ENCODE measurements at places on chromosomes 2 and 18.

- DNase-seq = no peak
These were observed 46.5 kb upstream of the NFU1 start for GRCh38 chr2:69483696-69484095.

- DNase-seq = peak; percentile 84
These were observed at the start of gene ARHGAP15 for GRCh38 chr2:143128681-143129580. TSS of gene ARHGAP15 (plus strand) at chr2:143129419.

GRCh38 chr2:175002547-175003274 is 2.5 kb downstream of the CHN1 start:
- DNase-seq = no peak

DNA sequence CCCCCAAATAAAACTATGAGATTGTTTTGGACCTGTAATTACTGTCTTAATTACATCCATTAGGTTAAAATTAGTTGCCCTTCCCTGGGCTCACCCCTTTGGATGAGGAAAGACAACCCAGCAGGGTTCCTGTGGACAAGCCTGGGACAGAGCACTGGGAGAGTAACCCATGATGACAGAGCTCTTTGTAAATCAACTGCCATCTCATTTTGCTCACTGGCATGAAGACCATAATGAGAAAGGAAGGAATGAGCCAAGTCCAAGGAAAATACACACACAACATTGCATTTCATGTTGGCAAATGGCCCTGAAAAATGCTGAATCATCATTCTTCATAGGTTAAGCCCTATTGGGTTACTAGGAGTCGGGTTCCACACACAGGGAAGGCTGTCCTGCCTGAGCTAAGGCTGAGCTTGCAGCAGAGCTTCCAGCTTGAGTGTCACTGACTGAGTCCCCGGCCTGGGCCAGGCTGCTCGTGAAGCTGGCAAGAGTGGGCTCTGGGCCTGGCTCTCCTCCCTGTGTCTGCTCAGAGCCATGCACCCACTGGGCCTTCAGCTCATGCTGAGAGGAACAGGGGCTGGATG is 94.1 kb upstream of the ACAA2 start:
- DNase-seq = no peak

GRCh38 chr2:126059379-126059778 is 596.6 kb upstream of the GYPC start:
- DNase-seq = no peak
